ENCODE measurements at places on chromosomes 2 and 18. TPM values are rescaled to one million over a fixed set of nuclear protein-coding genes. Genes with fewer than 3 reads are reported as not detected.
A peak's percentile ranks its signal among the peaks of the same experiment; 100 is the strongest.

Gene RHBDD1
- 32.9 TPM for polyA plus RNA-seq

Gene ACADL
- polyA plus RNA-seq = 19.1 TPM

Gene LBX2
- 1.9 TPM for polyA plus RNA-seq

Gene KANSL1L
- polyA plus RNA-seq = 61.6 TPM

Gene RAPGEF4
- polyA plus RNA-seq = 10.9 TPM

Gene GEN1
- 11.2 TPM for polyA plus RNA-seq

Gene NYAP2
- polyA plus RNA-seq = not detected

Gene NRP2
- 75.8 TPM for polyA plus RNA-seq

Gene SDC1
- 24.7 TPM for polyA plus RNA-seq

Gene SERPINB11
- polyA plus RNA-seq = not detected

Gene GCG
- polyA plus RNA-seq = not detected

Gene EPC2
- 55.9 TPM for polyA plus RNA-seq

Gene MC2R
- not detected for polyA plus RNA-seq

Gene STARD6
- polyA plus RNA-seq = 0.19 TPM

Gene LYPD6
- polyA plus RNA-seq = 21.8 TPM

Gene ANO7
- polyA plus RNA-seq = 2.4 TPM

Gene SLC4A3
- 9.7 TPM for polyA plus RNA-seq

Gene TMEM200C
- polyA plus RNA-seq = 1.2 TPM

DNA sequence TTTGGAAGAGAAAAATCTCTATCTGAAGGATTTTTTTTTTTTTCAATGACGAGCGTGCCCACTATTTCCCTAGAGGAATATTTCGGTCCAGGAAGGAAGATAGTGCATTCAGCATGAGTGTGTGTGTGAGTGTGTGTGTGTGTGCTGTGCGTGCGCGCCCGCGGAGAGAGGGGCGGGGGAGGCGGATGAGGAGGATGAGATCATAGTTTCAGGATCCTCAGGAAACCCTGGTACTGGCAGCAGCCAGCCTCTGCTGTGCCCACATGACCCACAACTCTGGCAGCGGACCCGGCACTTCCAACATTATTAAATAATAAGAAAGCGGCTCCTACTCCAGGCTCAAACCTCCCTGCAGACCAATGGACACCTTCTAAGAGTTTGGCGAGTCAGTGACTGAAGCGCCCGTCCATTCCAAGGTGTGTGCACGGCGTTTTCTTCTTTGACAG, 217.0 kb upstream of the DTNA start:
- DNase-seq = peak; percentile 45

DNA sequence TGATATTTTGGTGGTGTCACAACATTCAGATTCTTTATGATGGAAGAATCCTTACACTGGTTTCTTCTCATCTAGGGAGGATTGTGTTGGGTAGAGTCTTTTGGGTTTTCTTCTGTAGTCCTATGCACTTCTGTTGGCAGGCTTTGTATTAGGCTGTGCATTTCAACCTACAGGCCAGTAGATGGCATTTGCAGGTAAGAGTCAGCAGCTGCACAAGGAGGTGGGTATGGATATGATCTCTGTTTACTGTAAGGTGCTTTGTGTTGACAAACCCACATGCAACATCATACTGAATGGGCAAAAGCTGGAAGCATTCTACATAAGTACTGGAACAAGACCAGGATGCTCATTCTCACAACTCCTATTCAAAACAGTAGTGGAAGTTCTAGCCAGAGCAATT, 656.8 kb downstream of the METTL4 start:
- no peak for DNase-seq

DNA sequence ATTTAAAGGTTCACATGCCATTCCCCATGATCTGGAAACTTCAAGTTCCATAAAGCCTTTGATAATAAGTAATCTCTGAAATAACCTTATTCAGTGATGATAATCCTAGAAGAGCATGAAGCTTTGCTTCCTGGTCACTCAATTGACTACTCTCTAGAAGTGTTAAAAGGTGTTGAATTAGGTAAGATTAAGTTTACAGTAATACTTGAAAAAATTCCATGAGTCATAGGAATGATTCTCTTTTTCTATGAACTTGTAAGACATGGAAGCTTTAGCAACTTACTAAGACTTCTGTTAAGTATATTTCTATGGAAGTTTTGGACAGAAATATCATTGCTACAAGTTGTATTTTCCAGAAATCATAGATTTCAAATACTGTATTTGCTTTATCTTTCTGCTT, 100.6 kb downstream of the MYO1B start:
- no peak for DNase-seq

DNA sequence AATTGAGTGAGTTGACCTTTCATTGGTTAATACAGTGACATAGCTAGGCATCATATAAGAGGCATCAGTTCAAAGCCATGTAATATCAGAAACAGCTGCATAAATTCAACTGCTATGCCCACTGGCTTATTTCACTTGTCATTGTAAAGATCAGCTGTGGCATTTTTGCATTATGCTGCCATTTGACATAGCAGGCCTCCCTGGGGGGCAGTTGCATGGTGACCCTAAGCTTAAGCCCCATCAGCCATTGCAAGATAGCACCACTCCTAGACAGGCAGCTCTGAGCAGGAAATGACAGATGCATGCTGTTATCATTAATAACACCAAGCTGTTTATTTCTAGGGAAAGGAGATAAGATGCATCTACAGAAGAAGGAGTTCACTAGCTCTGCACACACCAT, 233.4 kb upstream of the CNTNAP5 start:
- DNase-seq = no peak

- no peak for DNase-seq
Observed at GRCh38 chr2:142037744-142038143, 93.1 kb downstream of the LRP1B start.

DNA sequence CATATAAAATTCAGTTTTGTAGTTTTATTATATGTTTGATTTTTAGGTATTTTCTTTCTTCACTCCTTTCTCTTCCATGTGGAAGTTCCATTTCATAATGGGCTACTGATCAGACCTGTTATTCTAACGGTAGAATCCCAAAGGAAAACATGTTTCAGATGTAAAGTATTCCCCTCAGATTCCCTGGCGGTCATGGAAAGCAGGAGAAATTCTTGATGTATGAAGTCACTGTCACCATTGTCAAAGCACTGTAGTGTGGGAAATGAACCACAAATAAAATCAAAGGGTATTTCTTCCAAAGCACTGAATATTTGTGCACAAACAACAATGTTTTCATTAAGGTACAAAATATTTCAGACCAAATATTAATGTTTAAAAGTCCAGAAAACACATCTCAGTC, 237.3 kb upstream of the KLHL14 start:
- DNase-seq = no peak

GRCh38 chr2:95354925-95355324, 47.6 kb upstream of the FAHD2A start:
- no peak for DNase-seq

DNA sequence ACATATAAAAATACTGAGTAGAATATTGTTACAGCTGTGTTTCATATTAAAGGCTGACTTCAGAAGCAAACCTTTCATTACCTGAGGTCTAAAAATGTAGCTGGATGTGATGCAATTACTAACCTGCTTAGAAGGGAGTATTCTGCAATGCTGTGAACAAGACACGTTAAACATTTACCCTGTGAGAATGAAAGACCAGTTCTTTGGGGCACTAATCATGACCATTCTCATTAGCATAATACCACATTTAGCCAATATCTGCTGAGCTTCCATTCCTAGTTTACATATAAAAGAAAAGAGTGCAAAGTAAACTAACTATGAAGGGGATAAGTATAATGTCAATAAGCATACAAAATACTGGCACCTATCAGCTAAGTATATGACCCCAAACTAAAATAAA, 784.0 kb upstream of the KLHL29 start:
- DNase-seq = no peak

GRCh38 chr2:178870703-178871102, 63.5 kb upstream of the TTN start:
- DNase-seq = no peak

GRCh38 chr18:24762511-24762910, 302.1 kb downstream of the HRH4 start:
- DNase-seq = no peak

GRCh38 chr2:235383272-235383843, 110.5 kb upstream of the AGAP1 start:
- no peak for DNase-seq

- no peak for DNase-seq
Observed at GRCh38 chr18:30455741-30456140, 586.8 kb downstream of the DSC3 start.

GRCh38 chr2:133755480-133756300, 187.4 kb upstream of the NCKAP5 start:
- DNase-seq = no peak

GRCh38 chr2:171173087-171173486, 12.4 kb upstream of the TLK1 start:
- no peak for DNase-seq

DNA sequence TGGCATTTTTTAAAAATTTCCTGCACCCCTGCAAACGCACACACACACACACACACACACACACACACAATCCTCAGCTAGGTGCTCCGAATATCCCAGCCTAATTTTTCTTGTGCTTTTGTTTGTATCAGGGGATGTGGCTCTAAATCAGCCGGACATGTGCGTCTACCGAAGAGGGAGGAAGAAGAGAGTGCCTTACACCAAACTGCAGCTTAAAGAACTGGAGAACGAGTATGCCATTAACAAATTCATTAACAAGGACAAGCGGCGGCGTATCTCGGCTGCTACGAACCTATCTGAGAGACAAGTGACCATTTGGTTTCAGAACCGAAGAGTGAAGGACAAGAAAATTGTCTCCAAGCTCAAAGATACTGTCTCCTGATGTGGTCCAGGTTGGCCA, 1.8 kb downstream of the HOXD13 start:
- DNase-seq = no peak

- DNase-seq = no peak
Observed at GRCh38 chr2:149652526-149652925, 65.0 kb upstream of the MMADHC start.

DNA sequence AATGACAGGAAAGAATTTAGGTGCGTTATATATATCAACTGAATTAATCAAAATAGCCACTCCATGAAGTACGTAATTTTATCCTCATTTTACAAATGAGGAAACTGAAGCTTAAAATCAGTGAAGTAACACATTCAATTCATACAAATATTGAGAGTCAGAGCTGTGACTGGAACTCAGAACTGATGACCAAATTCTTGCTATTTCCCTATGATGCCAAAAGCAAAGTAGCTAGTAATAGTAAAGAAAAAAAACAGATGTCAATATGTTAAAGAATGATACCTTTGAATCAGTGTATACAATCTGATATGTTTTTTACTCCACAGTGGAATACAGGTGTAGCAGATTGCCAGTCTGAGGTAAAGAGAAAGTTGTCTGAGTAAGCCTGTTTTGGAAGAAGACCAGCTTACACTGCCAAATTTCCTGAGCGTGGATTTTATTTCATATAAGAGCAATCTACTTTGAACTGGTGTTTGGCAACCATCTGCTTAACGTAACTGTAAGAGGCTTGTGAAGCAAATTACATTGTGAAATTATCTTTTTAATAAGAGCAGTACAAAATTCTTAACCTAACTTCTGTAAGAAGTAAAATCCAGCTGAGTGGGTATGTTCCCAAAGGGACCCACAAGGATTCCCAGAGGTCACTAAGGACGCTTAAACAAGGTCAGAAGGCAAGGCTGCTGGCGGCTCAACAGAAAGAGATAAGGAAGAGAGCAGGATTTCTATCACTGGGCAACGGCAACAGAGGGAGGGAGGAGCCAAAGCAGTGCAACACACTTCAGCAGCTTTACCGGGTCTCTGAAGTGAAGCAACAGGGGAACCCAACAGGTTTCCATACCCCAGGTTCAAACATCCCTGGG, 85.6 kb downstream of the IKZF2 start:
- no peak for DNase-seq

DNA sequence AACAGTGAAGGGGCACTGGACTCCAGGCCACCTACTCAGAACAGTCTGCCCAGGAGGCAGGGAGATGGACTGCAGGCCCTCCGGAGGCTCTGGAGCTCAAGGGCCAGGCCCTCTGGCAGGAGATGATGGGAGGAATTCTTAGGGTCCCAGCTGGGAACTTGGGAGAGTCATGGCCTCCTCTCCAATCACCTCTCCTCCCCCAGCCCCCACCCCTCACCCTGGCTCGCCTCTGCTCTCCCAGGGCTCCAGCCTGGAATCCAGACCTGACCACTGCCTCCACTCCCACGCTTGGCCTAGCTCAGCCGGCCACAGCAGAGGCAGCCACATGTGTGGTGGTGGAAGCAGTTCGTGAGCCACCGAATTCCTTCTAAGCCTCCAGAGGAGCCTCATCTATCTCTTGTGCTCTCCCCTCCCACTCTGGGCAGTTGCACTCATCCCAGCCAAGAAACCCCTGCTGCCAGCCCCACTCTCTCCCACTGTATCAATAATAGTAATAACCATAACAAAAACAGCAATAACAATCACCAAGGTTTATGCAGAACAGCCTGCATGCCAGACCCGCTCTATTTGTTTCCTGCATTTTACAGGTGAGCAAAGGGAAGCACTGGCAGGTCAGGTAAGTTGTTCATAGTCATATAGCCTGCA, 67.4 kb downstream of the TNS1 start:
- DNase-seq = no peak

DNA sequence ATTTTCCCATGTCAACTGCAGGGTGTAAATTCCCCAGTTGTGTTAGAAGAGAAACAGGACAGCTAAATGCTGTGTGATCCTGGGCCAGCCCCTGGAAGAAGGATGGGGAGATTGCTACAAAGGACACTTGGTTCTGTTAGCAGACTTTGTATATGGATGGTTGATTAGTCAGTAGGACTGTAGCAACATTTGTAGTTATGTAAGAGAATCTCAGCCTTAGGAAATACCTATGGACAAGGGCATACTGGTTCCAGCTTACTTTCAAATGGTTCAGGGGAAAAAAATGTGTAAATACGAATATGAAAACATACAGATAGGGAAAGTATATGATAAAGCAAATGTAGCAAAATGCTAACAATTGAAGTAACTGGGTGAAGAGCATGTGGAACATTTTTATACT, 47.6 kb downstream of the GNAL start:
- no peak for DNase-seq

DNA sequence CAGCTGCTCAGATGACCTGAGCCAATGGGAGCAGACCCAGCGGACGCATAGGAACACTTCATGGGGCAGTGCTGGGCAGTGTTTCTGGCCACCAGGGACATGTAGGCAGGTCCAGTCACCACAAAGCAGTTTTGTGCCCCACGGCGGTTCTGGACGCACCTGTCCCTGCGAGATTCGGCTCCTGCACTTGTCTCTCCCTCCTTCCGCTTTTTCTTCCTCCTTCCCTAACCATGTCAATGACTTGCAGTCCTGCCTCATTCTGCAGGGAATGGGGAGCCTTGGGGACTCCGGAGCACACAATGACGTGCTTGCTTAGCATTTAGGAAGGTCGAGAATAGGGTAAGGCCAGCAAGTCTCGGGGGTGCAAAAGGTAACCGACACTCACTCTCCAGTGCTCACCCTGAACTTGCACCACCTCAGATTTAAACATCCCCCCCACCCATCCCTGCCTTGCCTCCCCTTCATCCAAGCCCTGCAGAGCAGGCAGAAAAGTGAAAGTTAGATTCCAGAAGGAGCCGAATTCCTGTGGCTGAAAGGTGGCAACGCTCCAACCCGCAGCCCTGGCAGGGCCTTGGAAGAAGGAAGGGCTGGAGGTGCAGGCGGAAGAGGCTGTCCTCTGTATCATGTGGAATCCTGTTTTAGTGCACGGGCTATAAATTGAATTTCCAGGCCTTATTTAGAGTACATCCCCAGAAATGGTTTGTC, 40.5 kb upstream of the ATG16L1 start:
- DNase-seq = no peak

GRCh38 chr2:166302036-166302435, 73.7 kb downstream of the SCN9A start:
- DNase-seq = no peak

GRCh38 chr18:10006311-10006893, 92.6 kb downstream of the VAPA start:
- DNase-seq = no peak

GRCh38 chr18:8507915-8508705, 101.1 kb upstream of the RAB12 start:
- DNase-seq = no peak

Data from right renal pelvis (tissue), 4 donors.